SJSA1 (cell line): ENCODE measurements at places on chromosomes 12 and 14. TPM values are rescaled to one million over a fixed set of nuclear protein-coding genes. Genes with fewer than 3 reads are reported as not detected.

GRCh38 chr12:70908978-70909377 lies 11.6 kb downstream of the PTPRR start:
- DNase-seq, result no peak

GRCh38 chr14:68364792-68365192 lies 428.1 kb downstream of the ZFP36L1 start:
- DNase-seq, result no peak

The ANO4 gene
- total RNA-seq, result 0.24 TPM in 1 of 2 replicates, not detected in the other

The SRSF9 gene
- total RNA-seq, result 199 and 263 TPM in 2 replicates

The CCDC175 gene
- total RNA-seq, result not detected in 2 replicates

GRCh38 chr14:55015006-55015405 lies 11.9 kb downstream of the WDHD1 start:
- DNase-seq, result no peak

The TAS2R9 gene
- total RNA-seq, result not detected in 2 replicates

DNA sequence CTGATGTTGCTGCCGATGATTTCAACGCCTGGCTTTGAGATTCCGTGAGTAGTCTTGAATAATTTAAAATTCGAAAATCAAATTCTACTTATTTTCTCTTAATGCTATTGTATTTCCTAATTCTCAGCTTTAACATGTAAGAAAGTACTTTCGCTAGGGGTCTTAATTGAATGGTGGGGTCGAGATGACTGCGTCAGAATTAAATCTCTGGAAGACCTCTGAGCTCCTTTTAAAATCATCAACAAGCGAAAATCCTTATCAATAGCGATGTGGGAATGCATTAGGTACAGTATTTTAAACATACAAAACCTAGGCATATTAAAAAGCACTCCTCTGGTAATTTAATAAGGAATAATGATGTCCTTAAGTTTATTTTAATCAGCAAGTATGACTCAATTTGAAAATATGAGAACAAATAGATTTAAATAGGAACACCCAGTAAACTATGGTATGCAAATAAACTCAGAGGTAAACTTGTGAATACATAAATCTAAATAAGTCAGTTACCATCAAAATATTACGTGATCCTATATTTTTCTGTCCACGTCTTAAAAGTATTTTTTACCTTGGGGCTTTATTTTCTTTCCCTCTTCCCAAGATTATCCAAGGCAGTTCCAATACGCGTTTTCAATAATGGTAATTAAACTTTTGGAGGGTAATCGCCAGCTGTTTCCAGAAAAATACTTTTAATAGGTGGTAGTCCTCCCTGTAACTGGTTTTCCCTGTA lies 1.4 kb downstream of the FOXA1 start:
- no peak for DNase-seq

The SERPINA12 gene
- total RNA-seq, result not detected in 2 replicates

The KCNH3 gene
- total RNA-seq, result 0.08 and 0.53 TPM in 2 replicates

GRCh38 chr14:30798516-30798915 lies 75.8 kb upstream of the COCH start:
- DNase-seq, result no peak

- no peak for DNase-seq
Observed at GRCh38 chr14:97844042-97844441, 1046.9 kb downstream of the VRK1 start.

The GUCY2C gene
- not detected in 2 replicates for total RNA-seq

GRCh38 chr12:10363914-10364814 lies 25.7 kb downstream of the KLRK1 start:
- peak; percentile 53 for DNase-seq

The TAS2R20 gene
- total RNA-seq, result 1.1 TPM in 1 of 2 replicates, not detected in the other

DNA sequence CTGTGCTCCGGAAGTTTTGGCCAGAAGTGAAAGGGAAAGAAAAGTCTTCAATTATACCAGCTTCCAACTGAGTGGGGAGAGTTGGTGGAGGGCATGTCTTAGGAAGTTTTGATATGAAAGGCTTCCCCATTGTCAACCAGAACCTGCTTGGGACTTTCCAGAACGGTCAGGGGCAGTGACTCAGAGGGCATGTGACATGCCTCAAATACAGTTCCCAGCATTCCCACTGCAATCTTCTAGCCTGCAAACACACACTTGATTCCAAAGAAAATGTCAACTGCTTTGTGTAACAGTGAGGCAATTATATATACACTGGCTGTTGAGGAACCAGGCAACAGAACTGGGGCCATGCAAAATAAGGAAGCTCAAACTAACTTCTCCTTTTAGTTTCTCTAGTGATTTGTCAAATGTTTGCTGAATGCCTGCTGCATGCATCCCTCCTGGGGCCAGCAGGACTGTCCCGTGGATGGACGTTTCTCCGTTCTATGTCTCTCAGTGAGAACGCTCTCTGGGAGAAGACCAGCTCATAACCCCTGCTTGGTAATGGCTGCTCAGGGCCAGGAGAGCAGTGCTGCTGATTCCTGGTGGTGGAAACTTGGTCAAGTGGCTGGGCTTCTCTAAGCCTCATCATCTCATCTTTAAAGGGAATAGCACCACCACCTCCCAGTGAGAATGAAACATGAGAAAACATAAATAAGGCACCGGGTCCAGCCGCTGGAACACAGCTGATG lies 18.3 kb downstream of the SLC25A47 start:
- DNase-seq, result peak; percentile 78

DNA sequence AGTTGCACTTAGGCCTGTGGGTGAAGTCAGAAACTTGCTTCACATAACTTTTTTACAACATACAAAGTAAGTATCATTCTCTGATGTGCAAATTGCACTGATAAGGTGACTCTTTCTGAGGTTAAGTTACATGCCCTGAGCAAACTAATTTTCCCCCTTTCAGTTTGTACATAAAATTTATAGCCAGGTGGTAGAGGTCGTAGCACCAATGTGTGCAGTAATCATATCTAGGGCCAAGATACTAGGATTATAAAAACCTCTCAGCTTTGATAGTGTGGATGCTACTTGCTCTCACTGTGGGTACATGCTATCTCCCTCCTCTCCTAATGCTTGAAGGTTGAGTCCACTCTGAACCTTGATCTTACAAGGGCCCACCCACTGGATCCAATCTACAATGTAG lies 130.7 kb upstream of the CPNE8 start:
- DNase-seq, result no peak

The DNAJC22 gene
- total RNA-seq, result 6.3 and 9.6 TPM in 2 replicates

GRCh38 chr14:82724316-82724715 lies 1190.7 kb upstream of the SEL1L start:
- no peak for DNase-seq
